Activated CD4-positive, alpha-beta memory T cell treated with anti-CD3 and anti-CD28 coated beads for 36 hours (primary cell): ENCODE measurements at places on chromosomes 12 and 14.

- no peaks in the 10 kb centered on the region for H3K36me3 ChIP-seq
- H3K27ac ChIP-seq = no peak overlapping the region
- H3K4me3 ChIP-seq = no peak overlapping the region
- DNase-seq = no peak
Observed at GRCh38 chr14:47917344-47917954, 242.0 kb upstream of the MDGA2 start.

DNA sequence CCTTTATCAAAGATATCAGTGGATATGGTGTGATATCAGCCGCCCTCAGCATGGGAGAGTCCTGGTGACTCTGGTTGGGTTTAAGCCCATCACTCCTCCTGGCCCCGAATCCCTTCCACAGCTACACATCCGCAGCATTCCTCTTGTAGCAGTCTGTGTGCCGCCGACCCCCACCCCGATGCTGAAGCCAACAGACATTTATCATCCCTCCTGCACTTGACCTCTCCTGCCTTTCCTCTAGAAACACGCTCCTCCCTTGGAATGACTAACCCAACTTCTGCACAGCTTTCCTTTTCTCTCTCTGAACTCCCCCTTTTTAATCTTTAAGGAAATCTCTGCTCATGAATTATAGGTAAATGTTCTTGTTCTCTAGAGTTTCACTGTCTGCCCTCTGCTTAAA is 250.9 kb upstream of the FOXN3 start:
- peaks cover 1% of the 10 kb centered on the region for H3K36me3 ChIP-seq
- no peak for DNase-seq
- H3K4me1 ChIP-seq = peaks cover 15% of the 10 kb centered on the region
- H3K27me3 ChIP-seq = no peaks in the 10 kb centered on the region

DNA sequence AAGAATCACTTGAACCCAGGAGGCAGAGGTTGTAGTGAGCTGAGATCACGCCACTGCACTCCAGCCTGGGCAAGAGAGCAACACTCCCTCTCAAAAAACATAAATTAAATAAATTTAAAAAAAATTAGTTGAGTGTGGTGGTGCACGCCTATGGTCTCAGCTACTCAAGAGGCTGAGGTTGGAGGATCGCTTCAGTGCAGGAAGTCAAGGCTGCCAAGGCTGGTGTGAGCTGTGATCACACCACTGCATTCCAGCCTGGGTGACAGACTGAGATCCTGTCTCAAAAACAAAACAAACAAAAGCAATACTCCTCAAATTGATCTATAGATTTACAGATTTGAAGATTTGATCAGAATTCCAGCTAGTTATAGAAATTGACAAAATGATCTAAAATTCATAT is 92.7 kb upstream of the RESF1 start:
- peaks cover 3% of the 10 kb centered on the region for H3K36me3 ChIP-seq
- peaks cover 9% of the 10 kb centered on the region for H3K4me1 ChIP-seq
- H3K27me3 ChIP-seq = no peaks in the 10 kb centered on the region
- no peak overlapping the region for H3K4me3 ChIP-seq

DNA sequence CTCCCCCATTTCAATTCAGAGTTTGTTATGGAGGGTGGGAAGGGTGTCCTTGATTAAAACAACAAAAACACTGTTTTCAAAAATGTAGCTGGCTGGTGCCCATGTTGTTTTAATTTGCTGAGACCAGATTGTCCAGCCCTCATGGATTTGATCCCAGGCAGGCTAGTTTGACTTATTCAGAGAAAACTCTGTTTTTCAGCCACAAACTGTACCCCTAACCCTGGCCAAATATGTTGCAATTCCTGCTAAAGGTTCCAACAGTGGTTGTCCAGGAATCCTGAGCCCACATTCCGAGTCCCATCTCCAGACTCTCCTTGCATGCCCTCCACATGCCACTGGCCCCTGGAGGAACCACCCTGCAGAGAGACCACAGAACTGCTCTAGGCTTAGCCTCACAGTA is 36.0 kb downstream of the MAP1LC3B2 start:
- H3K4me3 ChIP-seq = no peak overlapping the region
- no peaks in the 10 kb centered on the region for H3K36me3 ChIP-seq
- H3K27me3 ChIP-seq = no peaks in the 10 kb centered on the region
- DNase-seq = no peak

GRCh38 chr12:104846056-104846767 is 111.9 kb downstream of the SLC41A2 start:
- no peaks in the 10 kb centered on the region for H3K36me3 ChIP-seq
- no peak overlapping the region for H3K27ac ChIP-seq
- no peak overlapping the region for H3K4me3 ChIP-seq
- no peaks in the 10 kb centered on the region for H3K27me3 ChIP-seq
- no peaks in the 10 kb centered on the region for H3K4me1 ChIP-seq

GRCh38 chr14:64235652-64236640 is 58.2 kb downstream of the ESR2 start:
- no peak for DNase-seq
- no peaks in the 10 kb centered on the region for H3K27me3 ChIP-seq
- peaks cover 12% of the 10 kb centered on the region for H3K4me1 ChIP-seq
- no peaks in the 10 kb centered on the region for H3K36me3 ChIP-seq
- H3K27ac ChIP-seq = no peak overlapping the region
- H3K4me3 ChIP-seq = no peak overlapping the region
